Smooth muscle cell of the umbilical artery (primary cell): ENCODE measurements at places on chromosomes 12 and 14. TPM values are rescaled to one million over a fixed set of nuclear protein-coding genes. Genes with fewer than 3 reads are reported as not detected.

CDK2 gene
- total RNA-seq = 6.2 and 13.4 TPM in 2 replicates

SLC6A12 gene
- under 0.01 TPM in 1 of 2 replicates, not detected in the other for total RNA-seq

IFI27 gene
- 21.5 and 34.1 TPM in 2 replicates for total RNA-seq

SLC5A8 gene
- not detected in 2 replicates for total RNA-seq

OR10A7 gene
- not detected in 2 replicates for total RNA-seq

CLEC9A gene
- 0.30 TPM in 1 of 2 replicates, not detected in the other for total RNA-seq

TPCN1 gene
- 27.9 and 40.6 TPM in 2 replicates for total RNA-seq

MORN3 gene
- total RNA-seq = 0.18 and 0.30 TPM in 2 replicates

WSCD2 gene
- total RNA-seq = not detected in 2 replicates

KLRD1 gene
- total RNA-seq = 0.14 and 0.30 TPM in 2 replicates

C12orf54 gene
- total RNA-seq = not detected in 2 replicates

BDKRB2 gene
- 17.1 and 33.3 TPM in 2 replicates for total RNA-seq

GRIP1 gene
- 1.5 and 3.6 TPM in 2 replicates for total RNA-seq

DPPA3 gene
- total RNA-seq = not detected in 2 replicates

PAN2 gene
- 15.7 and 22.2 TPM in 2 replicates for total RNA-seq

CLEC1B gene
- not detected in 2 replicates for total RNA-seq

MGST1 gene
- total RNA-seq = 29.4 and 31.4 TPM in 2 replicates

TCP11L2 gene
- total RNA-seq = 21.7 and 39.8 TPM in 2 replicates

FAM186B gene
- total RNA-seq = under 0.01 and 0.09 TPM in 2 replicates

NEUROD4 gene
- not detected in 2 replicates for total RNA-seq

FOXA1 gene
- total RNA-seq = 1.1 TPM in 1 of 2 replicates, not detected in the other

SDR9C7 gene
- not detected in 2 replicates for total RNA-seq

SLC39A2 gene
- total RNA-seq = 0.30 TPM in 1 of 2 replicates, not detected in the other

SMIM41 gene
- 0.23 TPM in 1 of 2 replicates, not detected in the other for total RNA-seq

PPP4R4 gene
- 1.4 and 2.7 TPM in 2 replicates for total RNA-seq
